ENCODE measurements at places on chromosomes 6 and 20.

GRCh38 chr6:92510137-92510536 lies 909.2 kb downstream of the EPHA7 start:
- no peak for DNase-seq

GRCh38 chr20:61998343-61999121 lies 67.1 kb downstream of the TAF4 start:
- no peak for DNase-seq

DNA sequence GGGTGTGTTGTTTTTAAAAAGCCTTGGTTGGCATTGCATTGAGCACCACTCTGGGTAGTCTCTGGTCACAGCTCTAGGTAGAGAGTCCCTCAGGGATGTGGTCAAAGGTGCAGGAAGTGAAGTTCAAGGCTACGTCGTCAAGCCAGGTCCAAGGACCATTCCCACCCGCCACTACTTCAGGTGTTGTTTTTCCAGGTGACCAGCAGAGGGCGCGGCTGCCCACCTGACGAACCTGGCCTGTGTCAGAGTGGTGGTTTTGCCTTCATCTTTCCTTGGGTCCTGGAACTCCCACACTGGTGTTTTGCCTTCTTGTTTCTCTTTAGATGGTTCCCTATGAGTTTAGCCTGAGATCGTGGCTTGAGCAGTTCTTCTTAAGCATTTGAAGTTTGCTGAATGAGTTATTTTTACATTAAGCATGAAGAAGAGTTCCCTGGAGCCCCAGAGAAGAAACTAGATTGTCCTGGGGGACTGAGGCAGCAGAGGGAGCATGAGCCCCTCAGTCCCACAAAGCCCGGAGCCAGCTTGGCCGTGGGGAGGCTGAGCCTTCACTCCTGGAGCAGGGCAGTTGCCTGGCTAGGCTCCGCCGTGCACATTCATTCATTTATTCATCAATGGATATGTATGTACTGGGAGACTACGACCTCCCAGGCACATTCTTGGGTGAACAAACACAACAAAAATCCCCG lies 5.6 kb upstream of the PHACTR3 start:
- no peak for DNase-seq

DNA sequence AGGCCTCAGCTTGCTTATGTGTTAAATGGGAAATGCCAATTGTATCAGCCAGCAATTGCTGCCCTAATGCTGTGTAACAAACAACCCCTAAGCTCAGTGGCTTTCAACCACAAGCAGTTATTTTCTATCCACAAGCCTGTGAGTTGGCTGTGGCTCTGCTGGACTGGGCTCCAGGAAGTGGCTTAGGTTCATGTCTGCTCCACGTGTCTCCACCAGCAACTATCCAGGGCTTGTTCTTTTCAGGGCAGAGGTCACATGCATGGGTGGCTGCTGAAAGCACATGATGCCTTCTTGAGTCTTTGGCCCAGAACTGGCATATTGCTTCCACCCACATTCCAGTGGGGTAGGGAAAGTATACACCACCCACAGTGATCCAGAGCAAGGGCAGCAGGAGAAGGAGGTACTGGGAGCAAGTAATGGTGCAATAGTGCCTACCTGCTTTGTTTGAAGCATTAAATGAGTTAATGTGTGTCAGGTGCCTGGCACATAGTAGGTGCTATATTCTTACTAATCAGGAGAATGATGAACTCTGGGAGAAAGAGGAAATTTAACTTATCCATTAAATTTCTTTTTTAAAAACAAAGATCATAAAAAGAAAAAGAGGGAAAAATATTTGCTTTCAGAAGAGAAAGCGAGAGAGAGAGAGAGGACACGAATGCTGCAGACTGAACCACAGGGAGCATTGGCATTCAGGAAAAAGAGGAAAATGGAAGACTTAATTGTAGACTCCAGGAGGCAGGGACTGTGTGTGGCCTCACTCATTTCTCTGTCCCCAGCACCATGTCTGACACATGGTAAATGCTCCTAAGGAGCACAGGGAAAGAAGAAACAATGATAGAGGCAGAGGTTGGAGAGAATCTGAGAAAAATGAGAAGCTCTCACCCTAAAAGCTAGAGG lies 25.2 kb upstream of the RNF24 start:
- DNase-seq: no peak

DNA sequence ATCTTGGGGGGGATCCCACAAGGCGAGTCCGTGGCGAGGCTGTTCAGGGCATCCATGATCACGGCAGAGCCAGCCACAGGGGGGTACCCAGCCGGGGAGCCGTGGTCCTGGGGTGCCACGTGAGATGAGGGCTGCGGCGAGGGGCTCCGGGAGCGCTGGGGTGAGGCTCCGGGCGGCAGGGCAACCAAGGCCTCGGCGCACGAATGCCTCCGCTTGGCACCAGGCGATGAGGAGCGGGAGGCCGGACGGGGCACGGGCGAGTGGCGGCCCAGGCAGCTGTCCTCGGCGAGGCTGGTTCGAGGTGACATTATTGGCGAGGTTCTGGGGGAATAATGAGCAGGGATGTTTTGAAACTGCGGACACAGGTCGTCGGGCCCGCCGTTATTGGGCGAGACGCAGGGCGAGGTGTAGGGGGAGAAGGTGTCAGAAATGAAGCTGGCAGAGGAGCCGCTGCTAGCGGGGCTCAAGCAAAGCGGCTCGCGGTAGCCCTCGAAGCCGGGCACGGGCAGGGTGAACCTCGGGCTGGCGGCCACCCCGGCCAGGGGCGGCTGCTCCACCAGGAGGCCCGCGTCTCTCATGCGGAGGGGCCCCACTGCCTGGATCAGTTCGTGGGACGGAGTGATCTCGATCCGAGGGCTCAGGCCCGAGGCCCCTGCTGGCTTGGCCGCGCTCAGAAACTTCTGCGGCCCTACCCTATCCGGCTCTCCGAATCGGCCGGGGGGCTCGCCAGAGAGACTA lies 19.1 kb downstream of the NFATC2 start:
- no peak for DNase-seq

GRCh38 chr20:35347011-35347410 lies 54.8 kb upstream of the FAM83C start:
- DNase-seq: no peak
